ENCODE measurements at places on chromosomes 3 and 15.

DNA sequence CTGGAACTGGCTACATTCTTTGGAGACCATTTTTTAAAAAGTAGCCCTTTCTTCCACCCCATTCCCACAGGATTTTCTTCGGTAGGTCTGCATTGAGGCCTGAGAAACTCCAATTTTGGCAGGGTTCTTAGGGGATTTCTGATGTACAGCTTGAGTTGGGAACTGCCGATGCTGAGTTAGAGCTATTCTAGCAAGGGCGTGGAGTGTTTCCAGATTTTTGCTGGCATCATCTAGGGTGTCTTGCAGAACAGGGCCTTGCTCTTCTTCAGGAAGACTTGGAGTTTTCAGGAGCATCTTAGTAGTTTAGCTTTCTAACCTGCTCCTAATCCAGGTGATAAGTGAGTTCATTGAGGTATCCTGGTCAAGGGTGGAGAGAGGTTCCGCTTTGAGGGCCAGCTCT lies 41.0 kb downstream of the SV2B start:
- DNase-seq: no peak

- DNase-seq: no peak
Observed at GRCh38 chr3:13188181-13188779, 115.1 kb upstream of the IQSEC1 start.

- no peak for DNase-seq
Observed at GRCh38 chr3:105676621-105677300, 192.1 kb downstream of the CBLB start.

DNA sequence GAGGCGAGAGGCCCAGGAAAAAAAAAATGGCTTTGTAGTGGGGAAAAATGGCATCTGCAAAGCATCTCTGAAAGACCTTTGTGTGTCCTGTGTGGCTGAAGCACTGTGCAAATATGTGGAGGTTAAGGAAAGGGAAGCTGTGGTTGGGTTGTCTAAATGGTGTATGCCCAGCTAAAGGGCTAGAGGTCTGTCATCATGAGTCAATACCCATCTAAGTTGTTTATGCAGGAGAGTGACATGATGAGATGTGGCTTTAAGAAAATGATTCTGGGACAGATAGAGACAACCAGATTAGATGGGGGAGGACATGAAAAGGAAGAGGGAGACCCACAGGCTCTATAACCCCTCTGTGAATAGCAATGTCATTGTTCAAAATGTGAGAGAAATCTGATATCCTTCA lies 280.7 kb downstream of the MFSD1 start:
- no peak for DNase-seq

DNA sequence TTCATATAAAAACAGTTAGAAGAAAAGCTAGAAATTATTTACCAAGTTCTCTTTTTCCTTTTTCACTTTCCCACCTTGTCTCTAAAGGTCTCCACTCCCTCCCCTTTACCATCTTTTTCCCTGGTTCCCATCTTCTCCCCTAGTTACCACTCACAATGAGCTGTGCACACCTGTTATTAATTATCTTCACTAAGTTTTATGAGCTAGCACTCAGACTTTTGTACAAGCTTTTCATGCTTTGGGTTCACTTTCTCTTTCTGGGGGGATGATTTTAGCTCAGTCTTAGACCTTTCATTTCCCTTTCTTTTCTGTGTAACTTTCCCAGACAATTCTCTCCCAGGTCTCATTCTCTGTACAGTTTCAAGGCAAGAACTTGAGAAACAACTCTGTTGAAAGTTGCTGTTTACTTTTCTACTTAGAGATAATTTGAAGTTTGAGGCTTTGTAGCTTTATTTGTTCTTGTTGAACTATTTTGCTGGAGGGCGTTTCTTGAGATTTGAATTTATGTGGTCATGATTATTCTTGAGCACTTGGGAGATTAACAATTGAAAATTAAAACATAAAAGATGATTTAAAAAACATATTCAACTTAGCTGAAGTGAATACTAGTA lies 24.0 kb upstream of the AADAC start:
- no peak for DNase-seq

Data from D721Med (cell line).